NCI-H748 treated with DMSO at 0.1 percent for 48 hours (cell line): ENCODE measurements at places on chromosomes 6 and 20.

GRCh38 chr20:57841297-57841866 lies 131.6 kb upstream of the PMEPA1 start:
- DNase-seq, result no peak

GRCh38 chr20:61605283-61605682 lies 353.2 kb downstream of the CDH4 start:
- no peak for DNase-seq

DNA sequence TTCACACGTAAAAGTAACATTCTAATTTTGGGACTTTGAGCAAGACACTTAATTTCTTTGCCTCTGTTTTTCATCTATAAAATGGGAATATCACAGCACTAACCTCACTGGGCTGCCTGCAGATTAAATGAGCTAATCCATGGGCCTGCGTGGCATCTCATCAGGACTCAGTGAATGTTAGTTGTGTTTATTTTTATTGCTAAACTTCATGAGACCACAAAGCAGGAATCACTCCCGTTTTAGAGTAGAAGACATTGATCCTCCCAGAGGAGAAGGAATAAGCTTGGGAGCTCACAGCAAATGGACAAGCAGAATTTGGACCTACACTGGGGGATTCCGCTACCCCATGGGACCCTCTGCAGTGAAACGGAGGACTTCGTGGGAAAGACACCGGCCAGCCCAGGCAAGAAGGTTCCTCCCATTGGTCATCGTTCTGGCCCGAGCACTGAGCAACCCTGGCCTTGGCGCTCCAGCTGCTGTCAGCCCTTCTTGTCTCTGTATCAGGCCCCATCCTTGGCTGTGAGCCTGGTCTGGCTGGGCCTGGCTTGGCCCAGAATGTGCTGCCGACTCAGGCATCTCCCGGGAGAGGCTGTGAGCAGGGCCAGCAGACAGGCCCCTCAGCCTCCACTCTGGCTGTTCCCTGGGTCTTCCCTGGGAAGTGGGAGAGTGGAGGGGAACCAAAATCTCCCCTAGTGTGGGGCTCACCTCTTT lies 79.8 kb downstream of the NFATC2 start:
- DNase-seq, result no peak

- no peak for DNase-seq
These were observed 334.2 kb downstream of the MEI4 start for GRCh38 chr6:77987035-77987384.

GRCh38 chr20:2221921-2222320 lies 73.9 kb upstream of the TGM3 start:
- no peak for DNase-seq

GRCh38 chr6:17035257-17036064 lies 66.4 kb upstream of the STMND1 start:
- peak; percentile 55 for DNase-seq

DNA sequence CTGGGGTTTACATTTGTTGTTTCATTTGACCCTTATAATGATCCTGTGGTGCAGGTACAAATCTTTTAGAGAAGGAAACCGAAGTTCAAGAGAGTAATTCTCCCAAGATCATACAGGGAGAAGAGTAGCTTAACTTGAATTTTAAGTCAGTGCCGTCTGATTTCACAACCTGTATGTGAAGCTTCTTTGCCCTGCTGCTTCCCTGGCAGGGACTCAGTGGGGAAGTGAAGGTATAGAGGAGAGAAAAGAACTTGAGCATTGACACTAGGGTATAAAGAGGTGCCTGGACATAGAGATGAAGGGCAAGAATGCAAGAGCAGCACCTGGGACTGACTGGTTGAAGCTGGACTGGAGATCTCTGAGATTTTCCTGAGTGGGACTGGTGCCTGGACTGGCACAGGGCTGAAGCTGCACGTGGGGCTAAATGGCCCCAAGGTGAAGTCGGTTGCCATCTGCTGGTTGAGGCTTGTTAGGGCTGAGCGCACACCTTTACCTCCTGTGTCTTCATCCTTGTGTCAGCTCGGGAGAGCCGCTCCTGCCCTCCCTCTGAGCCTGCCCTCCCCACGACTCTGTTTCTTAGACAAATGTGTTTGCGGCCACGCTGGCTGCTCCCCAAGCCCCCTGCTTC lies 41.8 kb downstream of the FARS2 start:
- peak; percentile 42 for DNase-seq

- no peak for DNase-seq
These were observed 9.6 kb downstream of the VSX1 start for GRCh38 chr20:25072226-25072811.

- no peak for DNase-seq
These were observed 690 bp downstream of the GDAP1L1 start for GRCh38 chr20:44247586-44248409.

- DNase-seq, result no peak
These were observed at the start of gene SFTA2 for GRCh38 chr6:30931969-30932645. TSS of gene SFTA2 (minus strand) at chr6:30932170. CDS start at chr6:30932096, 74 bp downstream.

DNA sequence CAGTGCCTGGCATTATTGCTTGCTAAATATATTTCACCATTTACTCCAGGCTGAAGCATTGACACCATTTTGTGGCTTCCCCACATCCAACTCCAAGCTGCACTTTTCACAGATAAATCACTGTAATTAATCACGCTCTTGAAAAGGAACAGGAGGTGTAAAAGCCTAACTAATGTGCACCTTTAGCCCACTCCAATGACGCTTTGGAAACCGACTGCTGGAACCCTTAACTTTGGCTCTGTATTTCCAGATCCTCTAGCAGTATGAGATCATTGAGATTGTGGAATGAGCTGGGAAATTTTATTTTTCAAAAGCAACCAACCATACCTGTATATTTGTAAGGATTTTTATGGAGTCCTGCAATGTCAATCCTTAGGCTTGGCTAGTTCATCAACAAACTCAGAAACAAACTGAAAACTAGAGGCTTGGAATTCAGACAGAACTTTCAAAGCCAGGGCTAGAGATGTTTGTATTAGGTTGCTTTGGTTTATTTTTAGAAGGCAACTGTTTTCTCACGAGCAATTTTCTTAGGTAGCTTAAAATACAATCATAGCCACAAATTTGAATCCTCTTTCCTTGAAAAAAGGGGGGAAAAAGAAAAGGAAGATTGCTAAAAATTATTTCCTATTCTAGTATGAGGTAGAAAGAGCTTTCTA lies 52.8 kb upstream of the UTRN start:
- no peak for DNase-seq

- no peak for DNase-seq
These were observed 114.5 kb downstream of the MMUT start for GRCh38 chr6:49348561-49348960.

GRCh38 chr6:90202156-90202555 lies 94.5 kb downstream of the BACH2 start:
- no peak for DNase-seq

GRCh38 chr6:134480593-134480992 lies 162.7 kb upstream of the SGK1 start:
- no peak for DNase-seq

DNA sequence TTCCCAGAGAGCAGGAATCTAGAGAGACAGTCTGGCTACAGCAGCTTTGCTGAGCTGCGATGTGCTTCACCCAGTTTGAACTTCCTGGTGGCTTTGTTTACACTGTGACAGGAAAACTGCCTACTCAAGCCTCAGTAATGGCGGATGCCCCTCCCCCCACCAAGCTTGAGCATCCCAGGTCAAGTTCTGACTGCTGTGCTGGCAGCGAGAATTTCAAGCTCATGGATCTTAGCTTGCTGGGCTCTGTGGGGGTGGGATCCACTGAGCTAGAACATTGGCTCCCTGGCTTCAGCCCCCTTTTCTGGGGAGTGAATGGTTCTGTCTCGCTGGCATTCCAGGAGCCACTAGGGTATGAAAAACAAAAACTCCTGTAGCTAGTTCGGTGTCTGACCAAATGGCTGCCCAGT lies 91.0 kb upstream of the ESR1 start:
- no peak for DNase-seq

GRCh38 chr20:37356961-37357371 lies 11.0 kb downstream of the SRC start:
- no peak for DNase-seq

DNA sequence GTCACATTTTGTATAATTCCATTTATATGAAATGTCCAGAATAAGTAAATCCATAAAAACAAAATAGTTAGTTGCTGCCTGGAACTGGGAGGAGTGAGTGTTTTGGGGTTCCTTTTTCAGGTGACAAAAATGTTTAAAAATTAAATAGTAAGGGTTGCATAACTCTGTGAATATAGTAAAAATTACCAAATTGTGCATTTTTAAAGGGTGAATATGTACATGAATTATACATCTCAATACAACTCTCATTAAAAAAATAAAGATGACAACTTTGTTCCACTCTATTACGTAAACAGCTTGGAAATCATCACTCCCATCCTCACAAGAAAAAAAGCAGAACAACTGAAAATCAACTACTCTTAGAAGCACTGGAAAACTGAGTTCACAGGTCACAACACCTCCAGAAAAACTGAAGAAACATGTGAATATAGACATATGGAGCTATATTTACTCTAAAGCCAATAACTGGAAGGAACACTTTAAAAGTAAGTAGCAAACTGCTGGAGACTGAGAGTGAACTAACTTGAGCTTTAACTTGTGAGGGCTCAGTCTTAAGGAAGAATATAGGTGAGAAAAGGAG lies 40.0 kb downstream of the RANBP9 start:
- DNase-seq, result no peak

DNA sequence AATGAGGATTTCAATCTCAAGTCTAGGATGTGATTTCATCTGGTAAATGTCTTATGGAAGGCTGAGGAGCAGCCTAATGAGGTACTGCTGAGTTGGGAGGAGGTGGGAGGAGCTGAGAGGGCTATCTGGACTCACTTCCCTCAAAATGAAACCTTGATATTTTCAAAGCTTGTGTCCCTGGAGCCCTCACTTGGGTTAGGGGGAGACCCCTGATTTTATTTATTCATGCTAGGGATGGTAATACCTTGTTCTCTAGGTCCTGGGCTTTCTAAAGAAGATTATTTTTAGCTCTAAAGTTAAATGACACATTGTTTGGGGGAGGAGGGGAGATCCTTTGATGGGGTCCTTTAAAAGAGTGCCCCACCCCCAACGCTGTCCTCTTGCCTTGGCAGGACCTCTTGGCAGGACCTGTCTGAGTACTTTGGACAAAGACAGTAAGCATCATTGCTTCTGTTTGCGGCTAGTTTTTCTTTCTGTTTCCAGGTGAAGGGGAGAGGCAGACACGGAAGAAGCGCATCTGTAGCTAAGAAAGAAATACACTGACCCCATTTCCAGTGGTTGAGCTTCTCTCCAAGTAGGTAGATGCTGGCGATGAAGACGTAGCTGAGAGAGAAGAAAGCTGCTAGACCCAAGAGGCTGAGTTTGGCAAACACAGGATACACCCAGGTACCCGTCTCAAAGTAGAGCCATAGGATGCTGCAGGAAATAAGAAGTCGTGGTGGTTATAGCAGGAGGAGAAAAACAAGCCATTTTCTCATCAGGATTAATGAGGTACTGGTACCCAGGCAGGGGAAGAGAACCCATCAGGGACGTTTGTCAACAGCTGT lies 55.6 kb downstream of the ADTRP start:
- DNase-seq, result no peak

DNA sequence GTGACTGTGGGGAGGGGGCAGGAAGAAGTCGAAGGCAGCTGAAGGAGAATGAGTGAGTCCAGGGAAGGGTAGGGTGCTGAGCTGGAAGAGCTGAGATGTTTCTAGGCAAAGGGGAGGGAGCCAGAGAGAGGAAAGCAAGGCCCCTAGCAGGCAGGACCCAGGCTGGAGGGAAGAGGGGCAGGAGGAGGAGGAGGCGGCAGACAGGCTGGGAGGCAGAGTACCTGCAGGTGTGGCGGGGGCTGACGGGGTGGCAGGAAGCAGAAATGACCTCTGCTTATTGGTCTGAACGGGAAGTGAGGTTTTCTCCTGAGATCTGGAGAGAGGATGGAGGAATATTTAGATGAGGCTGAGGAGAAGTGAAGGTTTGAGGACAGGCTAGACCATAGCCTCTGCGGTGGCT lies 10.7 kb upstream of the EMILIN3 start:
- DNase-seq, result no peak

DNA sequence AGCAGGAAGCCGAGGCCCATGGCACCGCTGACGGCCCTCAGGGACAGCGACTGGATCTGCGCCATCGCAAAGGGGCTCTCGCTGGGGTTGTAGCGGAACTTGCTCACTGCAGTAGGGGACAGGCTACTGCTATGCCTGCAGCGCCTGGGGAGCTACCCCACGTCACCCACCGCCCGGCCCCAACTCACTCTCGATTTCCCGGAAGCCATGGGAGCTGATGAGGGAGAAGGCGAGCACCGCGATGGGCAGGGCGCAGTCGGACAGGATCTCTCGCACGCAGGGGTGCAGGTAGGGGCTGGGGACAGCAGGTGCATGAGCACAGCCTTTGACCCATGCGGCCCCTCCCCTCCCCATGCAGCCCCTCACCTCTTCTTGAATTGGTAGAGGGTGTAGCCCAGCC lies 9.8 kb downstream of the SLC4A11 start:
- DNase-seq, result no peak

- DNase-seq, result peak; percentile 62
These were observed 3.5 kb upstream of the DDR1 start for GRCh38 chr6:30880698-30881252.

- DNase-seq, result no peak
These were observed 4.8 kb downstream of the SOX18 start for GRCh38 chr20:64044484-64045247.

GRCh38 chr6:125393449-125393858 lies 91.7 kb upstream of the HDDC2 start:
- no peak for DNase-seq

DNA sequence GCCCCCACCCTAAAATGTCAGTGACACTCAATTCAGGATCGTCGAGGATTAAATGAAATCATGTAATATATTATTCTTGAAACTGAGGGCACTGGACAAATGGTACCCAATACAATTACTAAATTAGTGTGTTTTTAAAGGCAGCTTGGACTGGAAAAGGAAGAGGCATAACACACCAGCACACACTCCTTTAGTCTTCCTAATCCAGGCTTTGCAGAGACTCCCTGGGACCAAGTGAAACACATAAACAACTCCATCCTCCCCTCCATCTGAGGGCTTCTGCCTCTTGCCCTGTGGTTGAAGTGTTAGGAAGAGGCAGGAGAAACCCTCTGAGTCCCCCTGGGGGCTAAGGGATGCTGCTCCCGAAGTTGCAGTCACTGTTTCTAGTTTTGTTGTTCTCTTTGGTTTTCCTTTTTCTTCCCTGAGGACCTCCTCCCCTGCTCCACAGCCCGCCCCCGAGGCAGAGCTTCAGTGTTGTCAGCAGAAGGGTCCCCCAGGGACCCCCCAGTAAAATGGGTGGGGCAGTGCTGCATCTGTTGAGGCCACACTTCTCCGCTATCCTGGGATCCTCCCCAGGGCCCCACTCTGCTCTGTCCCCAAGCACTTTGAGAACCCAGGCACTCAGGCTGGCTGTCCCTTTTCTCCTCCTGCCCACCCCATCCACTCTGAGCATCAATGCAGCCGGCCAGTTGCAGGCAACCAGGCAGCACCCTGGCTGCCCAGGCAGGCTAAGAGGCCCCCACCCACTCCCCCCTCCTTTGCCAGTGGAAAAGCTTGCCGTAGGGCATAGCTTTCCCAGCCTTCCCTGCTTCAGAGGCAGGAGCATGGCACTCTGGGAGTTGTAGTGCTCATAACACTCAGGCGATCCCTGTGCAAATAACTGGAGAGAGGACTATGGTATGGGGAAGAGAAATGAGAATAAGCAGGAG lies 5.9 kb downstream of the TMEM63B start:
- peak; percentile 7 for DNase-seq

GRCh38 chr6:43838276-43839036 lies 68.4 kb downstream of the VEGFA start:
- DNase-seq, result no peak

GRCh38 chr6:27478706-27479318 lies 5.9 kb upstream of the ZNF184 start:
- peak; percentile 87 for DNase-seq

- no peak for DNase-seq
These were observed 5.4 kb downstream of the CTNNBL1 start for GRCh38 chr20:37699202-37699601.

- peak; percentile 35 for DNase-seq
These were observed 7.2 kb upstream of the SERPINB1 start for GRCh38 chr6:2848851-2849250.
